Heart left ventricle (tissue), 16 donors: ENCODE measurements at places on chromosomes 2 and 18. TPM values are rescaled to one million over a fixed set of nuclear protein-coding genes. Genes with fewer than 3 reads are reported as not detected.

DCC gene
- total RNA-seq: not detected

NAT8 gene
- total RNA-seq: not detected

- DNase-seq: peak; percentile 40
- no peaks in the 10 kb centered on the region for H3K4me1 ChIP-seq
- H3K27ac ChIP-seq: no peak overlapping the region
- no peaks in the 10 kb centered on the region for H3K36me3 ChIP-seq
- no peaks in the 10 kb centered on the region for H3K27me3 ChIP-seq
- no peak overlapping the region for H3K4me3 ChIP-seq
Measured at GRCh38 chr2:109418716-109419115, 195.1 kb downstream of the SEPTIN10 start.

DNA sequence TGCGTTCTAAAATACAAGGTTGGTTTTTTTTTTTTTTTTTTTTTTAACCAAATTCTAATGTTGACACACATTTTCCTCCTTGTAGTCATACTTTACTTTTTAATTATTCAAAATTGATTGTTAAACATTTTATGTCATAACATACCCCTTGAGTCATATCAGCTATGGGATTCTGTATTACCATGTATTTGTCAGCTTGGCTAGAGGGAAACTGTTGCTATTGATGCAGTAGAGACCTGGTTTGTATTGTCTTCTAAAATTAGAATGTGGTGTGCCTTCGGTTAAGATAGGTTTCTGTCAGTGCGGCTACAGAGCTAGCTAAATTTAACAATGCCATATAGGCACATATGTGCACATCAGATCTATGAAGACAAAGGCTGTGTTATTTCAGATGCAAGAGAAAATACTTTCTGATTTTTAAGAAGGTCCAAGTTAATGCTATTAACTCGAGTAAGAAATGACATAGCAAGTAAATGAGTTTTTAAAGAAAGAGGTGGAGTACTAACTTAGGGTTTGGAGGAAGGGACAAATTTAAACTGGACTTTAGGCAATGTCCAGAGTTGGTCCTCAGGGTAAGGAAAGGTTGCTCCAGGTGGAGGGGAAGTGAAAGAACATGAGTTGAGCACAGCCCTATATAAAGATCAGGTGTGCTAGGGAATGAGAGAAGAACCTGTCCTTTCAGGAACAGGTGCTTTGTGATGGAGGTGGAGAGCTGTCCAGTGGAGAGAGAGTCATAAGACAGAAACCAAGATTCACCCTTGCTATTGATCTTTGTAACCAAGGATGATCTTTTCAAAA, 152.3 kb downstream of the PRPF40A start:
- H3K27me3 ChIP-seq: no peaks in the 10 kb centered on the region
- no peaks in the 10 kb centered on the region for H3K36me3 ChIP-seq
- no peaks in the 10 kb centered on the region for H3K4me1 ChIP-seq
- H3K27ac ChIP-seq: no peak overlapping the region

DNA sequence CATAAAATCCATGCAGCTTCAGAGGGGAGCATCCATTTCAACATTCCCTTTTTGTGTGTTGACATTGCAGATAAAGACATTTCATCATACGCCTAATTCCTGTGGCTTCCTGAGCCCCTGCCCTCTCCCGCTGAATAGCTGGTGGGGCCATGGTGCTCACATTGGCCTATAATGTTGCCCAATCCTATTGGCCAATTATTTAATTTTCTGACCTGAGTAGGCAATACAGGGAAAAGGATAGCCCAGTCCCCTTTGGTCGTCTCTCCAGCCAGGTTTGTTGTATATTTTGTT, 163.8 kb upstream of the MYCN start:
- H3K27ac ChIP-seq: no peak overlapping the region
- no peak for DNase-seq
- H3K27me3 ChIP-seq: peaks cover 2% of the 10 kb centered on the region

GRCh38 chr2:48395658-48396057, 134.3 kb upstream of the STON1 start:
- H3K36me3 ChIP-seq: no peaks in the 10 kb centered on the region
- H3K4me1 ChIP-seq: no peaks in the 10 kb centered on the region
- no peaks in the 10 kb centered on the region for H3K27me3 ChIP-seq
- DNase-seq: no peak
- no peak overlapping the region for H3K4me3 ChIP-seq

DNA sequence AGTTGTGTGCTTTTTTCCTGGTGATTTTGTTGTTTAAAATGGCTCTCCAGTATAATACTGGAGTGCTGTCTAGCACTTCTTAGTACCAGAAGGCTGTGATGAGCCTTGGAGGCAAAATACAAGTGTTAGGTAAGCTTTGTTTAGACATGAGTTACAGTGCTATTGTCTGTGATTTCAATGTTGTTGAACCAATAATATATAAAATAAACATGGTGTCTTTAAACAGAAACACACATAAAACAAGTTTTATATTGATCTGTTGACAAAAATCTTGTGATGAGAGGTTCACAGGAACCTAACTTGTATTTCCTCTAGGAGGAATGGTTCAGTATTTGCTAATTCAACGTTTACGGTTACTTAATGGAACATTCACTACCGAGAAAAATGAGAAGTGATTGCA, 5.0 kb upstream of the FAM171B start:
- no peaks in the 10 kb centered on the region for H3K27me3 ChIP-seq
- H3K27ac ChIP-seq: no peak overlapping the region
- no peak overlapping the region for H3K4me3 ChIP-seq
- no peaks in the 10 kb centered on the region for H3K36me3 ChIP-seq
- no peaks in the 10 kb centered on the region for H3K4me1 ChIP-seq

DNA sequence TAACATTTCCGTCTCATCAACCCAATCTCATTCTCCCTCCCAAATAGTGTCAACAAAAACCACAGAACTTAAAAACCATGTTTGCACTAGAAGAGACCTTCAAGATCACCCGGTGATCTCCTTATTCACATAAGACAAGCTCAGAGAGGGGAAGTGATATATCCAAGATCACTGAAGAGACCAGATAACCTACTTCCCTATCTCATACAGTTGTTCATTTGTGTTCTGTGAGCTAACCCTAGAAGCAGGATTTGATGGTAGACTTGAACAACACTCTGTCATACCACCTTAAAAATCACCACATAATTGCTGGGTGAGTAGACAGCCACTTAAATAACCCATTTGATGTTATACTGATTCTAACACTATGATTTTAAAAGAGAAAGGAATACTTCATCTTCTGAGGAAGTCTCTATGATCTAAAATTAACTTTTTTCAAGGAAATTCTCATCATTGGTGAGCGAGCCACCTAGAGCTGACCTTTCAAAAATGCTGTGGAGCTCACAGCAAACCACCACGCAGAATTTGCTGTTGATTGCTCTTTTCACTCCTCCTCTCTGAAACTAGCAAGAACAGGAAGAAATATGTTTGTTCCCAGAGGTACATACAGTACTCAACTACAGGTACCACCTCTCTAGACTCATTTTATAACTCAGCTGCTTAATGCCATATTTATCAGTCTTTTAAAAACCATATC, 15.1 kb downstream of the AAK1 start:
- H3K27ac ChIP-seq: no peak overlapping the region
- no peaks in the 10 kb centered on the region for H3K36me3 ChIP-seq
- peaks cover 4% of the 10 kb centered on the region for H3K4me1 ChIP-seq
- no peaks in the 10 kb centered on the region for H3K27me3 ChIP-seq
- no peak overlapping the region for H3K4me3 ChIP-seq

DNA sequence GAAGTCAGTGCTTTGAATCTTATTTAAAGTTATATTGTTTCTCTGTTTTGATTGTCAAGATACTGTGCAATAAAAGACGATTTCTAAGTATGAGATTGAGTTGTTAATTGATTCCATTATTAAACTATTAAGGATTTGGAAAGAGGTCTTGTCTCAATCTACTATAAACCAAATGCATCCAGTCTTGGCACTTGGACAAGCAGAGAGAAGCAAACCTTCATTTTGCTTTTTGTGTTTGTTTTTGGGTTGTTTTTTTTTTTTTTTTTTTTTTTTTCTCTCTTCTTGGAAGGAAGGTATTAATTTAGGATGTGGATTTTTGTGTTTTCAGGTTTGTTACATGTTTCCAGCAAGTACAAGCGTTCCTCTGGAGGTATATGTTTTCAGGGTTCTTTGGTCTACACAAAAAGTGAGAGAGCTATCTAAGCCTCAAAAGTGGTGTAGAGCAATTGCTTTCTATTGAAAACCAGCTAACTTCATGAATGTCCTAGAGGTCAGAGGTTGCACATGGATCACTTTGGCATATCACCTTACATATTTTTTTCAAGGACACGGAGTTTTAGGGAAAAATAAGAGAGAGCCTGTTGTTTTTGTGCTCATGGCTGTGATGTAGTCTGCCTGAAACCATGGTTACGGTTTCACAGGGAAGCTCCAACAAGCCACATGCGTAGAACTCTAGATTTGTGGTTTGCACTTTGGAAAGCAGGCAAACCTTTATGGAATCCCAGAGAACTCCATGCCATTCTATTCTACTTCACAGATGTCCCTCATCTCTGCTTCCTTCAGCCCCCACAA, 1.8 kb downstream of the PRKCE start:
- H3K36me3 ChIP-seq: no peaks in the 10 kb centered on the region
- DNase-seq: no peak
- H3K27ac ChIP-seq: no peak overlapping the region
- H3K27me3 ChIP-seq: no peaks in the 10 kb centered on the region
- H3K4me1 ChIP-seq: peaks cover 39% of the 10 kb centered on the region
- peak overlapping the region; percentile 95 for H3K4me3 ChIP-seq

DNA sequence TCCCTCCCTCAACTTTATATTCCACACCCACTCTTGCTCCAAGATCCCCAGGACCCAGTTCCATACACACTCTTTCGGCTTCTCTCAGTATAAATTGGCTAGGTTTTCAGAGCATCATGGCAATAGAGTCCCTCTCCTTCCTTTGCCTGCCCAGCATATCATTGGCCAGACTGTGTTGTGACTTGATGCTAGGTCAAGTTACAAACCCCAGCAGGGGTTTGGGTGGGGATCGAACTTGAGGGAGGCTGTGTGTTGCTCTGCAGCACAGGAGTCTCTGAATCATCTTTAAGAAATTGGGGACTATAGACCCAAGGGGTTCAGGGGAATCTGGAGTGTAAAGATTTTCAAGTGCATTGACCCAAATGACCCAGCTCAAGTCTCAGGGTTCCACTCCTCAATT, 477.5 kb upstream of the MEIS1 start:
- no peaks in the 10 kb centered on the region for H3K27me3 ChIP-seq
- no peak for DNase-seq

GRCh38 chr2:48450936-48451602, 78.9 kb upstream of the STON1 start:
- H3K4me1 ChIP-seq: no peaks in the 10 kb centered on the region
- H3K36me3 ChIP-seq: peaks cover 51% of the 10 kb centered on the region
- H3K27me3 ChIP-seq: no peaks in the 10 kb centered on the region
- no peak overlapping the region for H3K4me3 ChIP-seq
- H3K27ac ChIP-seq: no peak overlapping the region

DNA sequence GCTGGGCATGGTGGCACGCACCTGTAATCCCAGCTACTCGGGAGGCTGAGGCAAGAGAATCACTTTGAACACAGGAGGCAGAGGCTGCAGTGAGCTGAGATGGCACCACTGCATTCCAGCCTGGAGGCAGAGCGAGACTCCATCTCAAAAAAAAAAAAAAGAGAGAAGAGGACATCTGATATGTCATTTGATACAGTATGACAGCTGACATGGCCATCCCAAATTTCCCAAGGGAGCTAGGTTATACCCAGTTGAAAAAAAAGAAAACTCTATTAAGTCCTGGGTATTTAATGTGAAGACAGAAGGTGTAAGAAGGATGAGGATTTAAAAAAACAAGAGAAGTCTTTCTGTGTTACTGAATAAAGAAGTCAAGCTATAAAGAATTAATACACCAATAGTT, 23.3 kb downstream of the CLASP1 start:
- H3K27ac ChIP-seq: no peak overlapping the region
- H3K27me3 ChIP-seq: no peaks in the 10 kb centered on the region
- no peaks in the 10 kb centered on the region for H3K36me3 ChIP-seq
- no peak for DNase-seq
